Stimulated activated CD8-positive, alpha-beta memory T cell treated with anti-CD3 and anti-CD28 coated beads, Interleukin-2, amount 100 ng/mL, for 48 hours (primary cell): ENCODE measurements at places on chromosomes 12 and 14.

DNA sequence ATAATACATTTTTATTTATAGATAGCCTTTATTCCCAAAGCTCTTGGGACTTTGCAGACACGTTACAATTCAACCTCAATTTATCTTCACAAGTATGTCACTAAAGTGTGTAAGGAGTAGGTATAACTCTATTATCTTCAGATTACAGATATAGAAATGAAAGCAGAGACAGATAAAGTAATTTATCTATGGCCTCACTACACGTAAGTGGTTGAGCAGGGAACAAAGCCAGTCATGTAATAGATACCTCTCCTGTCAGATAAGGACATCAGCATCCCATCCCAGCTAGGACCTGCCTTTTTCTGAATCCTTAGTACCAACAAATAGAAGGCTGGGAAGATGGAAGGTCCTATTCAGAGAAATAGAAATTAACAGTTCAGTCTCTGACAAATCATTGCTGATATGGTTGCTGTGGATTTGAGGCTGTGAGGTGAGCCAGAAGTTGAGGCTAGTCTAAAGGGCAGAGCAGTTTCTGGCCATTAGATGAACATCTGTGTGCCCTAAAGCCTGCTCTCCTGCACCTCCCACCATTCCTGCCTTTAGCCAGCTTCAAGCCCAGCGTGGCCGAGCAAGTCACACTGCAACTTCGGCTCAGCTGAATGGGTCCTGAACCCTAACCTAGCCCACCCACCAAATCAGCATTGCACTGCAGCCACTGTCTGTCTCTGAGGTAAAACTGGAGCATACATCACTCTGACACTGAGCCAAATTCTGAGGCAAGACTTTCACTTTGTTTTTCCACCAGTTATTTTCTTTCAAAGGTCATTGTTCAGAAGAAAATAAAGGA lies 71.1 kb upstream of the PLEKHA5 start:
- no peak for DNase-seq

DNA sequence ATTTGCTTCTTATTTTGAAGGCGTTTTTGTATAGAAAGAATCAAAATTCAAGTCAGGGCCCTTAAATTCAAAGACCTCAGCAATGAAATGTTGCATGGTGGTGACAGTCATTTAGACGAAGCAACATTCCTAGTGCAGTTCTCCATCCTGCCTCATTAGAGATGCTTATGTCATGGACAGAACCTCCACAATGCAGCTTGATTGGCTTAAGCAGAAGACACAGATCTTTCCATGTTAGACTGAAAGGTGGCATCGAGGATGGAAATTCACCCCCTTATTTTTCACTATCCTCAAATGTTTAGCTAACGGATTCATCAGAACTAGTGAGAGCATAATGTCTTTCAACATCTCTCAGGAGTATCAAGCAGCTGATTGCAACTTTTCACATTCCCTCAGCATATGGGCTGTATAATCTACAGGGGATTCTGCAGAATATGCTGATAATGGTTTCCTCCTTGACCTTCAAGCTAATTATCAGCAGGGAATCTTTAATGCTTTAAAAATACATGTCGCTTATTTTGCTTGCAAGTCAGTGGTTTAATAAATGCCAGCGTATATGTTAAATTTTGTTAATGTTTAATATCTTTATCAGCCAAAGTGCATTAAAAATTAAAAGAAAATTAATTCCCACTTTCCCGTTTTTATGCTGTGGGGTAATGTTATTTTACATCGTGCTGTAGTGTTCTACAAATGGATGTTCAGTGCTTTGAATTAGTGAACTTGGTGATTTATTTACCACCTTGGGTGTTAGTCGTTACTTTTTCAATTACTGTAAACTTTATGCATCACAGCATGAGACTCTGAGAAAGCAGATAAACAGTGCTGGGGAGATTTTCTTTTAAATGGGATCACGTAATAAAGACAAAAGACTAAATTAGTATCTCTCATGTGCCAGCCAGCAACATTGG lies 12.8 kb upstream of the NRDE2 start:
- DNase-seq, result no peak

DNA sequence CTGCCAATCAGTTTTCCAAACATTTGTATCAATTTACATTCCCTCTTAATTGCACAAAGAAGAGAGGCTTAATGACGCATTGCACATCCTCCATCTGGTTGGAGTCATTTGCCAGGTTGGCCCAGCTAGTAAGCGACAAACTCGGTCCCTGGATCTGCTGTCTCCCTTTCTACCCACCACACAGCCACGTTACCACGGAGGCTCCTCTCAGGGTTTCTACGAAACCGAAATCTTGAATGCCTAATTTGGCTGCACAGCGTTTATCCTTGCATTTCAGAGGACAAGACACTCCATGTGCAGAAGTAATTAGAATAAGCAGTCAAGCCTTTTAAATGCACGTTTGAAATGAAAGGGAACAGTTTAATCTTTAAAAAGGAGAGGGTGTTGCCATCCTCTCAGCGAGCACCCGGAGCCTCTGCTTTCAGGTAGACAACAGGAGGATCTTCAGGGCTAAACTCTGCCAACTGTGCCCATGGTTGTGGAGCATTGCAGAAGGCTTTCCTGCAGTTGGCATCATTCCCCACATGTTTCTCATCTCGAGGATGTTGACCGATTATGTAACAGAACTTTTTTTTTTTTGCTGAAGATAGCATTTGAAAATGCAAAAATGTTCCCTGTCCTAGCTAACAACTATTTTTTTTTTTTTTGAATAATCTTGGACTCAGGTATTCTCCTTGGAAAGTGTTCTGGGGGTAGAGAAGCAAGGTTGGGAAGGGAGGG lies 37.8 kb downstream of the SLC24A4 start:
- DNase-seq, result no peak

- DNase-seq, result peak; percentile 14
Measured at GRCh38 chr12:11958221-11959091, 112.3 kb upstream of the BCL2L14 start.

DNA sequence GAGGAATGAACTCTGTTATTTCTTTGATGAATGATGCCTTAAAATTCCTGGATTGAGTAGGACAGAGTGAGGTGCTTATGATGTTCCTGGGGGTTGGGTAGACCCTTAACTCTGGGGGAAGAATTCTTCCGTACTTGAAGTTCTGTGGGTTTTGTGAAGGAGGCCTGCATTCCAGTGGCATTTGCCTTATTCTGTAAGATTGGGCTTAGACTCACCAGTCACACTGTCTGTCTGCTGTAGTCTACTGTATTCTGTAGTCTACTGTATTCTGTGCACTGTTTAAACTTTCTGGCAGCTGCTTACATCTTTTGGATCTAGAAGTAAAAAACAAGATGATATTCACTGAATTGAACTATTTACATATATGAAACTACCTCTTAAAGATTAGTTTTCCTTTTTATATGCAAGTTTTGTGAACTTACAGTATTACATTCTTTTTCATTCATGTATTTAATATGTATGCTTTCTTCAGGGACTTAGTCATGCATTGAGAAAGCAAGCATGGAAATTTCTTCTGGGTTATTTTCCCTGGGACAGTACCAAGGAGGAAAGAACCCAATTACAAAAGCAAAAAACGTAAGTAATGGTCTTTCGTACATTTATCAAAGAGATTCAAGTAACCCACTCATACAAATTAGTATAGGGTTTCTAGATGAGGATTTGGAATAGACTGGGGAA lies 42.3 kb upstream of the TPH2 start:
- no peak for DNase-seq

DNA sequence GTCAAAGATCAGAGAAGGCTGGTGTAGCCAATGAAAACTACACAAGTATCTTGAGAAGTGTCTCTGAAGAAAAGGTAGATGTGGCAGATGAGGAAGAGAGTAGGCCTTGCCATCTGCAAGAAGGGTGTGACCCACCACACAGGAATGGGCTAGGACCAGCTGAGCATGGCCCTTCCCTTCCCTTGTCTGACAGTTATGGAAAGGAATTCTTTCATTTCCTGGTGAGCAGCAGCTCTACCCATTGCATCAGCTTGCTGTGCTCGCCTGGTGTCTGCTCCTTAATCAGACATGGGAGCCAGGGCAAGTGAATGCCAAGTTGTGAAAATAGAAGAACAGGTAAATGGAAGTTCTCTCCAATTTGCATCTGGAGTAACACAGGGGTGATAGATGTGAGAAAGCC lies 145.2 kb upstream of the KRR1 start:
- no peak for DNase-seq

DNA sequence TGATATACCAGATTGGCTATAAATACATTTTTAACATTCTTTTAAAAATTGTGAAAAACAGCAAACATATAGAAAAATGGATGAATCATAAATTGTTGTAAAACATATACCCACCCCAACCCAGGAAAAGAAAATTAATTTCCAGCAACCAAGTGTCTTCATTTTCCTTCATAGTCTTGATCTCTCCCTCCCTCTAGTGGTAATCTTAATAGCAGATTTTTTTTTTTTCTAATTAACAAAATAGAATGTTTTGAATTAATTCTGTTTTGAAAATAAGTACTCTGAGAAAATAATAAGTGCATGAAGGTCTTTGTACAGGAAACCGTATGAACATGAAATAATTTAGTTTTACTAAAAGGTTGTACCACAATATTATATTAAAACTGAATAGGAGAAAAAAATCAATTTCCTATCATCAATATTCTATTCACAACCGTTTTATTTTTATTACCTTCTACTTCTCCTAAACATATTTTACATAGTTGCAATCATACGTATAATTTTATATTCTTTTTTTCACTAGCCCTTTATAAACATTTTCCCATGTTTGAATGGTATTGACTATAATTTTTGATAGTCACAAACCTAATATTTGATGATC lies 7.0 kb downstream of the ETNK1 start:
- DNase-seq, result no peak

DNA sequence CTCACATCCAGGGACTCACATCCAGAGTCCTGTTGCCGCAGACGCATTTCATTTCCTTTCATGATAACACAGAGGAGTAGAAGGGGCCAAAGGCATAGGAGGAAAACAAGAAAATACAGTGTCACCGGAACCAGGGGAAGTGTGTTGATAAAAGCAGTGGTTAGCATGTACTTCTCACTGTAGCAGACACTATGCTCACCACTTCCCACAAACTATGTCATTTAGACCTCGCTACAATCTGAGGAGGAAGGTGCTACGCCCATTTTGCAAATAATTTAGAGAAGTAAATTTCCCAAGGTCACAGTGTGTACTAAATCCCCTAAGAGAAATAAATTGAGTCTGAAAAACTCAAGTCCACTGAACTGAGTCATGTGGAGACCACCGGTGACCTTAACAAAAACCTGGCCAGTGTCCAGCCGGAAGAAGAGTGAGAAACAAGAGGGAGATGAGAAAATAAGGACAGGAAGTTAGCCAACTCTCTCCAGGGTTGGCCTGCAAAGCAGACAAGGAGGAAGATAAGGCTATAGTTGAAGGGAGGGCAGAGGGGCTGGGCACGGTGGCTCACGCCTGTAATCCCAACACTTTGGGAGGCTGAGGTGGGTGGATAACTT lies 25.8 kb upstream of the TMCC3 start:
- DNase-seq, result no peak

- no peak for DNase-seq
Measured at GRCh38 chr12:16021676-16022075, 110.5 kb downstream of the DERA start.

- DNase-seq, result no peak
Measured at GRCh38 chr14:45095143-45095542, 11.2 kb downstream of the PRPF39 start.

- no peak for DNase-seq
Measured at GRCh38 chr14:30550335-30550734, 8.6 kb upstream of the G2E3 start.

GRCh38 chr12:6468283-6468575 lies 2.2 kb downstream of the VAMP1 start:
- DNase-seq, result no peak
